ENCODE measurements at places on chromosomes 6 and 20.

DNA sequence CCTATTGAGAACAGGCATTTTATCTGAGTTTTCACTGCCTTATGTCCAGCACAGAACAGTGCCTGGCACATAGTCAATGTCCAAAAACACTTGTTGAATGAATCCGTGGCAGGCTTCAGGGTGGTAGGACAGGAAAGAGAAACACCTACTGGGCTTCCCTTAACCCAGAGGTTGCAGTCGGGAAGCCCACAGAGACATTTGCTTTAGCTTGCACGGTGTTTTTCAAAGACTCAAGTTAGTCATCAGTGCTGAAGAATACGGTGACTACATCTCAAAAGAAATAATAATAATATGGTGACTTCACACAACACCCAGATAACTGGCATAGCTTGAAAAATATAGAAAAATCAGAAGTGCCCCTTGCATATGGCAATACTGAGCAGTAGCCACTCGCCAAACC, 160.4 kb downstream of the CD83 start:
- no peak for DNase-seq

DNA sequence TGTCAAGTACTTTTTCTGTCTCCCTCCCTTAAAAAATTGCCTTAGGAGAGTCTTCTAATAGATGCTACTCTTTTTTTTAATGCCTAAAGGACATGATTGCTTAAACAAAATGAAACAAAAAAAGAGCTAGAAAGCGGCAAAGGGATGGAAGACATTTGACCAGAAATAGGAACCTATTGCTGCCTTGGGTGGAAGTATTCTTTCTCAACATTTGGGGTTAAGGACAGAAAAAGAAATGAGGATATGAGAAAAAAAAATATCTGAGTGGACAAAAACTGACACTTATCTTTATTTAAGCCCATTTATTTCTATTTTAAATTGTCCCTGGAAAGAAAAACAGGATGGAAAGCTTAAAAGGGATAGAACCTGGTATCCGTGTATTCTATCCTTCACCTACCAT, 664.9 kb upstream of the CITED2 start:
- no peak for DNase-seq

GRCh38 chr20:42982218-42982617, 207.5 kb downstream of the PTPRT start:
- no peak for DNase-seq

- no peak for DNase-seq
Measured at GRCh38 chr6:33925936-33926335, 122.1 kb upstream of the MLN start.

GRCh38 chr20:54355631-54356280, 119.6 kb upstream of the DOK5 start:
- no peak for DNase-seq

DNA sequence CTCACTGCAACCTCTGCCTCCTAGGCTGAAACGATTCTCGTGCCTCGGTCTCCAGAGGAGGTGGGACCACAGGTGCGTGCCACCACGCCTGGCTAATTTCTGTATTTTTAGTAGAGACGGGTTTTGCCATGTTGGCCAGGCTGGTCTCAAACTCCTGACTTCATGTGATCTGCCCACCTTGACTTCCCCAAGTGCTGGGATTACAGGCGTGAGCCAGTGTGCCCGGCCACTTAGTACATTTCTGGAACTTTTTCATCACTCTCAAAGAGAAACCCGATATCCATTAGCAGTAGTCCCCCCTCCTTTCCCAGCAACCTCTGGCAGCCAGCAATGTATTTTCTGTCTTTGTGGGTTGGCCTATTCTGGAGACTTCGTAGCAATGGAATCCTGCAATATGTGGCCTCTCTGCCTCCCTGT, 109.8 kb downstream of the JARID2 start:
- DNase-seq = no peak

DNA sequence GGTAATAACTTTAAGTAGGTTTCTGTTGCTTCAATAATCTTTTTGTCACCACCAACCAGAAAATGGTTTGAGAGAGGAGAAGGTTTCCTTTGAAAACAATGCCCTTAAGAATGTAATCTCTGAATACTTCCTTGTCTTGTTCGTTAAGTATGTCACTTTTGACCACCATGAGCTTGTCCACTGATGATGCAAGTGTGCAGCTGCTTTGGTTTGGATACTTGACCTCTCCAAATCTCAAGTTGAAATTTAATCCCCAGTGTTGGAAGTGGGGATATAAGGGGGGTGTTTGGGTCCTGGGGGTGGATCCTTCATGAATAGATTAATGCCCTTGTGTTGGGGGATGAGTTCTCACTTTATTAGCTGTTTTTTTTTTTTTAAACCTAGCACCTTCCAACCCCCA, 985.4 kb downstream of the EPHA7 start:
- no peak for DNase-seq

DNA sequence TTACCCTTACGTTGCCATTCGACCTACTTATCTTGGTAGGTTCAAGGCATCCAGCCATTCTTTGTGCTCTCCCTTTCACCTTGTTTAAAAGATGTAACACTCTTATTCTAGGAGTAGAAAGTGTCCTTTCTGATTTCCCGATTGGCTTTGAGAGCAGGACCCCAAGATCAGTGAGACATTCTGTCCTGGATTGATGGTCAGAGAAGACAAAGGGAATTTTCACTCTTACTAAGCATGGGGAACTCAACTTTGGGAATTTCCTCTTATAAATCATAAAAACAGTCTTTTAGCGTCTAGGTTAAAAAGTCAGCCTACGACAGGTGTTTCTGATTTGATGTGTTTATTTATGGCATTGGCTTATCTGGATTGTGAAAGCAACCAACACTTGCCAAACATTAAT, 2.8 kb upstream of the AARS2 start:
- DNase-seq = no peak

DNA sequence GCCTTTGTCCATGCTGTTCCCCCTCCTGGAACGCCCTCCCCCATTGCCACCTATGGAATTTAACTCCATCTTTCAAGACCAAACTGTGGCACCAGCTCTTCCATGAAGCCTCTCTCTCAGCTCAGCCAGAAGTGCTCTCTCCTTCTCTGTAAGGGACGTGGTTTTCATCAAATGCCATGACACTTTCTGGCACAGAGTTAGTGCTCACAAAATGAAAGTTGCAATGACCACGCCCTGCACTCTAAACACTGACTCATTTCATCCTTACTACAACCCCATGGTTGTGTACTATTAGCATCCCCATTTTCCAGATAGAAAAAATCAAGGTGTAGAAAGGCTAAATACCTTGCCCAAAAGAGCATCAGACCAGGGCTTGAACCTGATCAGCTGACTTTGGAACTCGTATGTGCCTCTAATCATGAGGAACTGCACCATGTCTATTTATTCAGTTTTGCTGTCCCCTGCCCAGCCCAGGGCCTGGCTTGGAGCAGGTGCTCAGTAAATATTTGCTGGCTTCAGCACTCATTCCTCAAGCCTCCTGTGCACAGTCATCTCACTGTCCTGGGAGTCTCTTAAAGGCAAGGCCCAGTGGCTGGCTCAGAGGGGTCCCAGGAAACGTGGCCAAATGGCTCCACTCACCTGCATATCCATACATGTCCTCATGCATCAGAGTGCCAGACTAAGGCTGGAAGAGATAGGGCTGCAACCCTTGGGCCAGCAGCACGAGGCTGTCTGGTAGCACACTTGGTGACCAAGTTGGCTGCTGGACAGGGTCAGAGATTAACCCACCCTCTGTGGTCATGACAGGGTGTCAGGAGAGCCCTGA, 77.9 kb downstream of the MRPL14 start:
- peak; percentile 53 for DNase-seq

DNA sequence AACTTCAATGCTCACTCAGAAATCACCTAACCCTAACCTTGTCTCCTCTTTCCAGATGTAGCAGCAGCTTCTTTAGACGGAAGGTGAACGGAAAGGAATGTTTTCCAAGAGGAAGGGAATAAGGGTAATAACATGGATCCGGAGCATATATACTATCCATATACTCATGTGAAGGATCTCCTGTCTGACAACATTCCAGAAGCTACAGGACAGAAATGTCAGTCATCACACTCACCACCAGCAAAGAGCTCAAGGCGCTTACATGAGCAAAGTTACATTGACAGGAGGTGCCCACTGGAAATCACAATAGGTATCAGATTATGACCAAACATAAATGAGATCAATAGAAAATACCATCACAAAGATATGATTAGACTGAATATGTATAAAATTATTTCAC, 122.1 kb upstream of the CCDC28A start:
- no peak for DNase-seq

GRCh38 chr6:55290736-55291135, 36.5 kb upstream of the GFRAL start:
- DNase-seq = no peak

GRCh38 chr6:170037541-170038250, 253.2 kb downstream of the DLL1 start:
- DNase-seq = no peak

DNA sequence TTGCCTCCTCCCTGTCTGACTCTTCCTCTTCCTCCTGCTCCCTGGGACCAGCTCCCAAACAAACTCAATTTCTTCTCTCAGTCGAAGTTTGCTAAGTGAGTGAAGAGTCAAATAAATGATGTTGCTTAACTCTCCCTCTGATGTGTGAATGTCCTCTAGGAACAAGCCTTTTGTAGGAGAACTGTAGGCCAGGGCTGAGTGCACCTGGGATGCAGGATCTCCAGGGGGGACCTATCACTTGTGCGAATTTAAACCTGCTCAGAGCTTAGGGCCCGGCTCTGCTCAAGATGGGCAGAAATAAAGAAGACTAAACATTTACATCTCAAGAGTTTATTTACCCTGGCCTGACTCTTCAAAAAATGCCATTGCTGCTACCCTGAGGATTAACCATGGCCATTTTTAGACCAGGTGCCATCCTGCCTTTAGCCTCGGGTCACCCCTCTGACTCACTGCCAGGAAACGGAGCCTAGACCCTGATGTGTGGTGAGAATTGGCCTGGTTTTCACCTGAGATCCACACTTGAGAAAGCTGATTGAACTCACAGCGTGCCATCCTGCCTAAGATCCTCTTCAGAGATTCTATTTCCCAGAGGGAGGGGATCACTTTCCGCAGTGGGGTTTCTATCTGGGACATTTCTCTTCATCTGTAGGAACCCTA, 63.6 kb upstream of the CD93 start:
- DNase-seq = no peak

DNA sequence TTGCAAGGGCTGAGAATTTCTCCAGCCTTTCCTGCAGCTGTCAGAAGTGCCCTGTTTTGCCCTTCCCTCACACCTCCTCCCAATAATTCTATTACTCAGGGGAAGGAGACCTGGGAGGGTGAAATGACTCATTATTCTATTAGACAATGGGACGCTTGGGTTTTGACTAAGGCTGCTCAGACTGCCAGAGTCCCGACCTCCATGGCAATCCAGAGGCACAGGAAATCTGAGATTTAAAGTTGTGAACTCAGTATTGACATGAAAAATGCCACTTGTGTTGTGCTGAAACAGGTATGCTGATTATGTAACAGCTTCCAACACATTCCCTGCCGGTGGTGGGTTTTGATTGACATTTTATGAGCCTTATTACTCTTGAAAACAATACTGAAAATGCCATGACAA, 625.9 kb upstream of the FLRT3 start:
- peak; percentile 23 for DNase-seq

DNA sequence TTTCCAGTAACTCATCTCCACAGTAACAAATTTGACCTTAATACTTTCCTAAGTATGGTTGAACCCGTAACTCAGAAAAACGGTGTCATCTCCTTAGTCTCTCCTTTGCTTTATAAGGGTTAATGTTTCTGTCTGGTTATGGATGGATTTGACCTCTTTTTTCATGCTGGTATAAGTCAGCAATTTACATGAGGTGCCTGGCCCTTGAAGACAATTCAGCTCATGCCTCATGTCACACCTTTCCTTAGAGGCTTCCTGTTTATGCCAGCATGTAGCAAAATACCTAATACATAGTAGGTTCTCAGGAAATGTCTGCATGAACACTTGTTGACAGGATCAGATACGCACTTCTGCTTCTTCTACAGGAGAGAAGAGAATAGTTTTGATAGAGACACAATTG, 37.7 kb upstream of the C20orf144 start:
- no peak for DNase-seq

DNA sequence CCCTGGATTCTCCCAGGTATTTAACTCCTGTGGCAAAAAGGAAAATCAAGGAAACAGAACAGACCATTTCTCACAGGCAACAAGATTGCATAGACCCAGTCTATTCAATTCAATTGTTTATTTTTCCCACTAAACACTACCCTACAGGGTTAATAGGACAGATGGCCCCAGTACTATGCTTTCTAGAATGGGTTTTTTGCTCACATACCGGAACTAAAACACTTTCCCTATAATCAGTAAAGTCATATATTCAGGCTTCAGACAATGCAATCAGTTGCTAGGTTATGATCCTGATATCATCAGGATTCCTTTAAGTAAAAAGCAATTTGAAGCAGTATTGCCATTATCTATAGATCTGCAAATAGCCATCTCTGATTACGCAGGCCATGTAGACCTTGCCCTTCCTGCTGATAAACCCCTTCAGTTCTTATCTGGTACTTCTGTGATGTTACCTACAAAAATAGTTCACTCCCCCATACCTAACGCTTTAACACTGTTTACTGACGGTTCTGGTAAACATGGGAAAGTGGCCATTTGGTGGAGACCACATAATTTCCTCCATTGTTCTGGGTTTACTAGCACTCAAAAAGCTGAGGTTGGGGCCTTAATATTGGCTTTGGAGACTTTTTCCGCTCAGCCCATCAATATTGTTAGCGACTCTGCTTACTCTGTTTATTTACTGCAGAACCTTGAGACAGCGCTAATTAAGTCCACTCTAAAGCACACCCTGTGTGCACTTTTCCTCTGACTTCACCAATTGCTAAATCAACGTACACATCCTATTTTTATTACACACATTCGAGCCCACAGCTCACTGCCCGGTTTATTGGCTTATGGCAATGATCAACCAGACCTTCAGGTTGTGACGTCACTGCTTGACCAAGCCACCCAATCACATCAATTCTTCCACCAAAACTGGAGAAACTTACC, 666.0 kb downstream of the PHF3 start:
- no peak for DNase-seq

DNA sequence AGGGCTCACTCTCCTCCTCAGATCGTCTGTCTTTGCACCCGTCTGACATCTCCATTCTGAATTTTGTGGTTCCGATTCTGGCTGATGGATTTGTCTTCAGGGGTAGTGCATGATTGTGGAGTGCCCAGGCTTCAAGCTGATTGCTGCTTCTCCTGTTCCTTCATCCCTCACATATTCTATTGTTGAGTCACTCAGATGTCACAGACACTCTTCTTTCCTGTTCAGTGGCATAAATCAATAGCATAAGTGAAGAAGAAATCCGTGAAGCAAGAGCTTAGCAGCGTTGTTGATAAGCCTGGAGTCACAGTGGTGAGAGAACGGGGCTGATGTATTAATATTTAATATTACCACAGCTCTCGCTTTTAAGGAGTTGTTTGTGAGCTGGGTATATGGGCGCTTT, 152.5 kb downstream of the MTHFD1L start:
- DNase-seq = peak; percentile 49

GRCh38 chr6:118537574-118537973, 10.5 kb upstream of the PLN start:
- no peak for DNase-seq
